Naive B cell (primary cell): ENCODE measurements at places on chromosomes 2 and 18.

DNA sequence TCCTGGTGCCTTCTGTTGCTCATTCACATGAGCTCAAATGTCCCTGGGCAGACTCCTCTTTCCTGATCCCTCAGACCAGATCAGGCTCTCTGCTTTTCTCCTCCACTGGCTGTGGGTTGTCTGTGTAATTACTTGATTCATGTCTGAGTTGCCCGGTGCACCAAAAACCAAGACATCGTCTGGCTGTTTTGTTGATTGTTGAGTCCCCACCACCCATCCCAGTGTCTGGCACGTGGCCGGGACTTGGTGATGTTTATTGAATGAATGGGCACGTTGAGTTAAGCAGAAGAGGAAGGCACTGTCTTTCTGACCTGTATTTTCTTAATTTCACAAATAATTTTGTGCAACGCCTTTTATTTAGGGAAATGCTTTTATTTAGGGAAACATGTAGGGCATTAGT lies 499.1 kb upstream of the HS6ST1 start:
- no peak for DNase-seq

- DNase-seq = no peak
These were observed 4.8 kb downstream of the GCFC2 start for GRCh38 chr2:75705921-75706320.

- no peak for DNase-seq
These were observed 328.2 kb upstream of the CNTNAP5 start for GRCh38 chr2:123696799-123697410.

DNA sequence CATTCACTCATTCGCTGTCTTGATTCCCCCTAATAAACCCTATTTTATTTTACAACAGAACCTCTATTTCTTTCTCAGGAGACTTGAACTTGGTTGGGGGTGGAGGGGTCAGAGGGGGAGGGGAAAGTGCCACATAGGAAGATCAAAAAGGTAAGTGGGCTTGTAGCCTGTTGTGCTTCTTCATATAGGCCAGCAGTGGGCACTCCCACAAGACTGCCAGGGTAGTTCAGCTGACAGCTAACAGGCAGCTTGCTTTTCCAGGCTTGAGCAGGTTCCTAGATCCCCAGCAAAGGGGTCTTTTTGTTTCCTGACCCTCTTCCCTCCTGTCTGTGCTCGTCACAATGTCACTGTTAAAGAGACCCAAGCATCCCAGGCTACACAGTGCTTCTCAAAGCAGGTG lies 829 bp upstream of the KIAA2012 start:
- DNase-seq = no peak

- no peak for DNase-seq
These were observed 154.9 kb upstream of the KYNU start for GRCh38 chr2:142722569-142722968.

DNA sequence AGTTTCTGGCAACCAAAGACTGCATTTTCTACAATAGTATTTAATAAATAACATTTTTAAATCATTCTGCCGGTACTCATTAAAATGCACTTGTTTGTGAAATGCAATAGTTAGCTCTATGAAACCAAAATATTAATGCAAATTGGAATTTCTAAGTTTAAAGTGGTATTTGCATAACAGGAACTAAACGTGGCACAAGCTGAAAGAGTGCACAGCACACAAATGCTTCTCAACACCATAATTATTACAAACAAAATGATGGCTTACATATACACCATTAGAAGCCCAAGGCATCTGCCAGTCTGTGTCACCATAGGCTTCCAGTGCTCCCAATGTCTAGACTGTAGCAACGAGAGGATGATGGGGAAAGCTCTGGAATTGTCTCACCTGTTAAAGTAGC lies 280.5 kb downstream of the TCF4 start:
- DNase-seq = no peak

DNA sequence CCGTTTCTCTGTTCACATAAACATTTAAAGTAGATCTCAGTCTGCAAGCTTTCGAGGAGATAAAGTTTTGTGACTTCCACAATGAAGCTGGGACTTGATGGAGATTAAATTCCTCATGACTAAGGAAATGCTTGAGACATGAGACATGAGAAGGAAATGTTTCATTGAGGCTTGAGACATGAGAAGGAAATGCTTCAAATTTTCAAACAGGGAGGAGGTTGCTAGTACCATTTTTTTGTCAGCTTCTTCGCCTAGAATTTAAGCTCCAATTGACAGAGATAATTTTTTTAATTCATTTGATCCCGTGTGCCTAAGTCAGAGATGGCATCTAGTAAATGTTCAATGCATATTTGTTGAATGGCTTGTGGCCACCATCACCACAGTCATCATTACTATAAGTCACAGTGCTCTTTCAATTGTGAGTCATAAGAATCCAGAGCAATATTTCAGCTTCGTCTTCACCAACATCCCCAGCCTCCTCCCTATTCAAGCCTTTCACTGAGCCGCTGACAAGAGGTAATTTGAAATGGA lies 543 bp upstream of the MARCHF4 start:
- no peak for DNase-seq

GRCh38 chr2:121897335-121897970 lies 142.0 kb downstream of the TSN start:
- no peak for DNase-seq

- DNase-seq = no peak
These were observed 211.4 kb upstream of the THUMPD2 start for GRCh38 chr2:39990335-39990900.

- no peak for DNase-seq
These were observed 70.9 kb downstream of the TMEFF2 start for GRCh38 chr2:192123847-192124246.

DNA sequence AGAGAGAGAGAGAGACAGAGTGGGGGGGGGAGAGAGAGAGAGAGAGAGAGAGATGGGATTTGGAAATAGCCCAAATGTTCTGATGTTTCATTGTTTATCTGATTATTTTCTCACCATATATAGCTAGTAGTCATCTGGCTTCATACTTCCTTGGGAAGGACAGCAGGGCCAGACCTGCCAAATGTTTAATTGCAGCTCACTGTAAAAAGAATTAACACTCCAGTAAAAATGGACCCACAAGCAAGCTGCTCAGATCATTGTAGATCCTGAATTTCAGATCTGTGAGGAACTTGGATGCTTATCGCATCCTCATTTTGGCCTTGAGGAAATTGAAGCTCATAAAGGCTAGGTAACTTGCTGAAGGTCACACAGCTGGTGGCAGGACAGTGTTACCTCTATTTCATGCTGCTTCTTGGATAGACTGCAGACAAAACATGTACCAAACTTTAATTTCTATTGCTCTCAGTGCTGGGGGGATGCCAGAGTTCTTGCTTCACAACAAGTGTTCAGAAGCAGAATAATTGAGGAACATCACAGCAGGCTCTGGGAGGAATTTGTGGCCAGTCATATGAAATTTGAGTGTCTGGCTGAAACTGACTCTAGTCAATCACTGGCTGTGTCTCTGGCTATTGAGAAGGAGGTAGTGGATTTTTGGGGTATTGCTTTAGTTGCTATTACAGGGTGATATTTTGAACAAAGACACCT lies 223.5 kb downstream of the PIK3C3 start:
- DNase-seq = no peak

- DNase-seq = no peak
These were observed 49.8 kb upstream of the OTX1 start for GRCh38 chr2:63000801-63001200.

- DNase-seq = no peak
These were observed 10.2 kb downstream of the RALB start for GRCh38 chr2:120262761-120263428.

- no peak for DNase-seq
These were observed 245.0 kb downstream of the FAM210A start for GRCh38 chr18:13481331-13481730.
